ENCODE measurements at places on chromosomes 7 and 10. TPM values are rescaled to one million over a fixed set of nuclear protein-coding genes. Genes with fewer than 3 reads are reported as not detected.

- no peaks in the 10 kb centered on the region for H3K36me3 ChIP-seq
- no peaks in the 10 kb centered on the region for H3K4me1 ChIP-seq
- DNase-seq, result no peak
- no peak overlapping the region for H3K27ac ChIP-seq
- no peaks in the 10 kb centered on the region for H3K27me3 ChIP-seq
These were observed 1.6 kb downstream of the GHRHR start for GRCh38 chr7:30965372-30965771.

The CYP2C9 gene
- total RNA-seq, result not detected

The GARS1 gene
- total RNA-seq, result 311 TPM

The IKZF5 gene
- total RNA-seq, result 23.9 TPM

DNA sequence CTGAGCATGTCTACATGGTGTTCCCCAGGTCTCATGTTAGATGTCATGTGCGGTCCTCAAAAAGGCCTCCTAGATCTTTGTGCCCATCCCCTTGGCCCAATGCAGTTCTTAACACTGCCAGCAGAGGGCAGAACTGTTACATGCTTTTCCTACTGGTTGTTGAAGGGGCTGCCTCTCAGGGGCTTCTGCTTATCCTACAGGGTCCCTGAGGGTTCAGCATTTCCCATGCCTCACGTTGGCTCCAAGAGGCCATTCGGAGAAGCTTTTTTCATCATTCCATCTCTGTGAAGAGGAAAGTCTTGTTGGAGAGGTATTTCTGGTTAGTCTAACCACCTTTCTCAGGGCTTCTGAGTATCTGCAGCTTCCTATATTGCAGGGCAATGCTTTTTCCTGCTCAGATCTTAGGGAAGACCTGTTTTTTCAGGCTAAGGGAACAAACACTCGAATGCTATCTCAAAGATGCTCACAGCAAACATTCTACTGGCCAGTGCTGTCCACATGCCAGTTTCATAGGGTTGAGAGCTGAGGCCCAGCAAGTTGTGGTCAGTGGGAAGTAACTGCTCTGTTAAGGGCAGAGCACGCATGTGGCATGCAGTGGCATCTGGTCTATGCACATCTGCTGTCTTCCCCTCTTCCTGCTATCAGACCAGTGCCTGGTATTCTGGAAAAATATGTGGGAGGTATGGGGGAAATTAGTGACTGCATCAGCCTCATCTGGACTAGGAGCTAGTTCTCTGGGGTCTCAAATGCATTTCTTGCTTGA, 31.5 kb downstream of the MBL2 start:
- H3K4me3 ChIP-seq, result no peak overlapping the region
- H3K36me3 ChIP-seq, result no peaks in the 10 kb centered on the region
- no peaks in the 10 kb centered on the region for H3K27me3 ChIP-seq
- no peaks in the 10 kb centered on the region for H3K4me1 ChIP-seq
- H3K27ac ChIP-seq, result no peak overlapping the region
- no peak for DNase-seq

The TAS2R40 gene
- not detected for total RNA-seq

GRCh38 chr7:74372511-74373111, 81.1 kb upstream of the GTF2IRD1 start:
- H3K27ac ChIP-seq, result no peak overlapping the region
- peaks cover 5% of the 10 kb centered on the region for H3K4me1 ChIP-seq
- H3K36me3 ChIP-seq, result no peaks in the 10 kb centered on the region
- H3K4me3 ChIP-seq, result no peak overlapping the region
- H3K27me3 ChIP-seq, result no peaks in the 10 kb centered on the region
- DNase-seq, result no peak

- H3K27me3 ChIP-seq, result no peaks in the 10 kb centered on the region
- no peak overlapping the region for H3K27ac ChIP-seq
- no peak overlapping the region for H3K4me3 ChIP-seq
- no peak for DNase-seq
- H3K4me1 ChIP-seq, result no peaks in the 10 kb centered on the region
These were observed 622.5 kb downstream of the TYW1 start for GRCh38 chr7:67619175-67619574.

DNA sequence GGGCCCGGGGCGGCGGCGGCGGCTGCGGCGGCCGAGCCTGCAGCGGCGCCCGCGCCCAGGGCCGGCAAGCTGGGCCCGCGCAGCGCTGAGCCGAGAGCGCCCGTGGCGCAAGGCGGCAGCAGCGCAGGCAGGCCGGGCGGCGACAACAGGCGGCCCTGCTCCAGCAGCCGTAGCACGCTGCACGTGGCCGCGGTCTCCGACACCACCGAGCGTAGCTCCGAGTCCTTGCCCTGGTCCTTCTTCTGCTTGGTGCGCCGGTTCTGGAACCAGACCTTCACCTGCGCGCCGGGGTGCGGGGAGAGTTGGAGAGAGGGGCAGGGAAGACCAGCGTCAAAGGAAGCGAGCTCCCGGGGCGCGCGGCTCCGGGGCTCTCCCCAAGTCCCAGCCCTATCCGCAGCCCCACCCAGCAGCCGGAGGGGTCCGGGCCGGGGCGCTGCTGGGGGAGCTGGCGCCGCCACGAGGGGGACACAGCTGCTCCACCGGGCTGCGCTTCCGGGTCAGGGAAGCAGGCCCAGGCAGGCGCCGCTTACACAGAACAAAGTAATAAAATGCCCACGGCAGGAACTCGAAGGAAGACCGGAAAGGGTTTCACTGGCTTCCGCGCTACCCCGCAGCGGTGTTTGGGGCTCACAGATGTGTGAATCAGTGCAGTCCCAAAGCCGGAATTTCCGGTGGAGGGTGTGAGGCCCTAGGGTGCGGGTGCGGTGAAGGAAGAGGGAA, 3.6 kb downstream of the VAX1 start:
- H3K4me3 ChIP-seq, result no peak overlapping the region
- H3K36me3 ChIP-seq, result no peaks in the 10 kb centered on the region
- no peak overlapping the region for H3K27ac ChIP-seq
- peaks cover 14% of the 10 kb centered on the region for H3K4me1 ChIP-seq
- H3K27me3 ChIP-seq, result peaks cover 47% of the 10 kb centered on the region

- no peaks in the 10 kb centered on the region for H3K36me3 ChIP-seq
- no peak overlapping the region for H3K4me3 ChIP-seq
- no peak overlapping the region for H3K27ac ChIP-seq
- no peak for DNase-seq
- H3K27me3 ChIP-seq, result no peaks in the 10 kb centered on the region
These were observed 503.8 kb downstream of the LRMDA start for GRCh38 chr10:75935240-75935639.

- no peaks in the 10 kb centered on the region for H3K4me1 ChIP-seq
- DNase-seq, result no peak
- H3K4me3 ChIP-seq, result no peak overlapping the region
- H3K27ac ChIP-seq, result no peak overlapping the region
- H3K36me3 ChIP-seq, result no peaks in the 10 kb centered on the region
- no peaks in the 10 kb centered on the region for H3K27me3 ChIP-seq
These were observed 224.9 kb downstream of the ACTR3B start for GRCh38 chr7:152984421-152984820.

DNA sequence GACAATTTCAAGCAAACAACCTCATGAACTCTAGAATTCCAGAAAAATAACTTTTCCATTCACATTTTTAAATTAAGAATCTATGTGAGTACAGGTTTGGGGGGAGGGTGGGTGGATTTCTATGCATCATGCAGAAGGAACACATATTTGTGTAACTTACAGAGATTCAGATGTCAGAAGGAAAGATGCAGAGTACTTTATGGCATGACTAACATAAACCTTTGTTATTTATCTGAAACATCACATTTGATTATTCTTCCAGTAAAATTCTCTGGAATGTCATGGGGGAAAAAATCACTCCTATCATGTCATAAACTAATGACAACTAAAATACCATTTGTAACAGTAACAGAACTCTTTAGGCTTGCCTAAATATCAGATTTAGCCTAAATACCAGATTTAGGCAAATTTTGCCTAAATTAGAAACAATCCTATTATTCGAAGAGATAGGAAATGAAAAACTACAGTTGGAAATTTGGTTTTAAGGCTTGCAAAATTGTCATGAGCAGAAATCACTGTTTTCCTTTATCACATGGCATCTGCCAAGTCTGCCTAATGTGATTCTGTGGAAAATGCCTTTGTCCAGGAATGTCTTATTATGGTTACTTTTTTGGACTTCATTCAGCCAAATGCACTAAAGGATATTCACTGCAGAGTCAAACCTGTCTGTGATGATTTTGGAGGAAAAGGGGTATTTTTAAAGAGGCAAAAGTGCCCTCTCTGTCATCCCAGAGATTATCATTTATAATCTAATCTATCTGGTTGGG, 527.7 kb upstream of the CELF2 start:
- no peak overlapping the region for H3K27ac ChIP-seq
- DNase-seq, result no peak
- H3K4me3 ChIP-seq, result no peak overlapping the region
- H3K36me3 ChIP-seq, result no peaks in the 10 kb centered on the region
- no peaks in the 10 kb centered on the region for H3K4me1 ChIP-seq

DNA sequence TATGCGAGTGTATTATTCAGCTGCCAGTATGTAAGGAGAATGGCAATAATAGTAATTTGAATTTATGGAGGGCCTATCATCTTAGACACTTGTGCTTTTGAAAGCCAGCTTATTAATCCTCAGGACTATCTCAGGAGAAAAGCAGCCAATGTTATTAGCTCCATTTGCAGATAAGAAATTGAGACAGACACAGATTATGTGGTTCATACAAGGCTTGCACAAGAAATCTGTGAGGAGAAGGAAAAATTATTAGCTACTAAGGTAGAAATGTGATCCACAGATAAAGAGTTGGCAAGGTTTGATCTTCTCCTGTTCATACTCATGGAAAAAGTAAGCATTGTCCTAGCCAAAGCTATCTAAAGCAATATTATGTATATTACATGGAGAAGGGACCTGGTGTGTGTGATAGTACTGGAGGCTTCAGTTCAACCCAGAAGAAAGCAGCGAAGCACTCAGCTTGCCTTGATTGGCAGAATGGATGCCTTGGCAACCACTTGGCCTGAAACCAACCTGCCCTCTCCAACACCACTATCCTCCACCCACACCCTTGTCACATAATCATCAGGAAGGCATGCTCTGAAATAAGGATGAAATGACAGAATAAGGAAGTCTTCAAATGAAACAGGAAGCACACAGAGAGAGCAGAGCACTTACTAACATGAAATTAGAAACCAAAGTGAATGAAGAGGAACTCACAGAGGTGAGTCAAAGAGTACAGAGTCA, 18.0 kb downstream of the MACC1 start:
- DNase-seq, result no peak
- no peaks in the 10 kb centered on the region for H3K36me3 ChIP-seq
- H3K4me3 ChIP-seq, result no peak overlapping the region
- H3K27me3 ChIP-seq, result no peaks in the 10 kb centered on the region
- H3K4me1 ChIP-seq, result no peaks in the 10 kb centered on the region

DNA sequence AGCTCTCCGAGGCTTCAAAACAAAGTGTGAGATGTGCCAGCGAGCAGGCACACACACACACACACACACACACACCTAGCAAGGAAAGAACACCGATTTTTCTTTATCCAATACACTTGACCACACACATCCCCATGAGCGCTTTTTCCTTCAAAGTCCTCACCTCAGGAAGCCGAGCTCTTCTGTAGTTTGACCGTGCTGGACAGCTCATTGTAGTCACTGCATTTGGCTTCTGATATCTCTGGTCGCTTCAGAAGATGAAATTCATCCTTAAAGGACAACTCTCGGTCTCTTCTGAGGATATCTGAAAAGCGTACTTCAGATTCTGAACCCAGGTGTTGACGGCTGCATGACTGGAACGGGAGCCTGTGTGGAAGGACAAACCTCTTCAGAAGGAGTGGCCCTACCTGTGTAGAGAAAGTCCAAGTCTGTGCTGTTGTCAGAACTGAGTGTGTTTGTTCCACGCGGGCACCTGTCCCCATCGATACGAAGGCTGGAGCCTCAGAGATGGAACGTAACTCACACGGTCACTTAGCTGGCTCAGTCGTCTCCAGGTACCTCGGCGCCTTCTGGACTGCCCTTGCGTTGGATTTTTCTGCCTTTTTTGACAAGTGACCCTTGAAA, 28.1 kb upstream of the SHH start:
- no peaks in the 10 kb centered on the region for H3K36me3 ChIP-seq
- H3K27me3 ChIP-seq, result no peaks in the 10 kb centered on the region
- no peaks in the 10 kb centered on the region for H3K4me1 ChIP-seq
- DNase-seq, result no peak
- no peak overlapping the region for H3K27ac ChIP-seq

DNA sequence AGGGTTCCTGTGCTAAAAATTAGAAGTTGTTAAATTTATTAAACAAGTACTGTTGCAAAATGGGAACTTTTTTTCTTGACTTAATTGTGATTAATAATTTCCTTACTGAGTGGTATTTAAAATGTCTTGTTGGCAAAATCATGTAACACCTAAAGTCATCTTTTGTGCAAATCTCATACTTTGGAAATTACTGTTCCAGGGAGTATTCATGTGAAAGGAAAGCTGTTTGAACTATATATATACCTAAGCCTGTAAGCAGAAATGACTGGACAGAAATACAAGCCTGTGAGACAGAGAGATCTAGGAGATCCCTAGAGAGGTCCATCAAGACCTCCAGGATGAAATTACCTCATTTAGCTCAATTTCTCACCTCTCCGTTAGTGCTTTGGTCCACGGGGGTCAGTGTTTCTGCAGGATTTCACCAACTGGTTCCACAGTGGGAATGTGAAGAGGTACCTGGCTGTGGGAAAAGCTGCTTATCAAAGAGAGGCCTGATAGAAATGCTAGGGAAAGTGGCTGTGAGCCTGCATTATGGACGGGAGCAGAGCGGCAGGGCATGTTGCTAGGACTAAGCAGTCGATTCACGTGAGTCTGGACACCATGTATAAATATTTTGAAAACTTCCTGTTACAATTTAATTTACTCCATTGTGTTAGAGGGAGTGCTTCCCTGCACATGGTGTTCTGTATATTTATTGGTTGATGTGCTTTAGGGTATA, 7.9 kb downstream of the LUC7L2 start:
- peaks cover 52% of the 10 kb centered on the region for H3K4me1 ChIP-seq
- DNase-seq, result no peak
- H3K27ac ChIP-seq, result no peak overlapping the region
- no peak overlapping the region for H3K4me3 ChIP-seq

DNA sequence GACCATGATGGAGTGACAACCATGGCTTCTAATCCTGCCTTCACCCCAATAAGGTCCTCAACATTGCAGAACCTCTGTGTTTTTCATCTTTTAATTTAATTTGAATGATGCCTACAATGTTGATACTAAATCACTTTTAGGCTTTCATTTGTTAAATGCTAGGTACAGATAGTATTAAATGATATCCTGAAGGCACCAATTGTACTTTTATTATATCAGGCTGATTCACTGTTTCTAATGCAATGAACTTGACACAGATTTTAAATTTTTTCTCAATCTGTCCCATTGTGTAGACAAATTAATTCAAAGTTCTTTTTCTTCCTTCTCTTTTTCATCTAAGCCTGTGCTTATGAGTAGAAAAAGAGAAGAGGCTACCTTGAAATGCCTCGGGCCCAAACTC, 5.2 kb downstream of the EPDR1 start:
- no peak overlapping the region for H3K27ac ChIP-seq
- H3K4me3 ChIP-seq, result no peak overlapping the region
- no peaks in the 10 kb centered on the region for H3K27me3 ChIP-seq
- no peaks in the 10 kb centered on the region for H3K4me1 ChIP-seq
